Pancreas (tissue), 10 donors: ENCODE measurements at places on chromosomes 6 and 20.

DNA sequence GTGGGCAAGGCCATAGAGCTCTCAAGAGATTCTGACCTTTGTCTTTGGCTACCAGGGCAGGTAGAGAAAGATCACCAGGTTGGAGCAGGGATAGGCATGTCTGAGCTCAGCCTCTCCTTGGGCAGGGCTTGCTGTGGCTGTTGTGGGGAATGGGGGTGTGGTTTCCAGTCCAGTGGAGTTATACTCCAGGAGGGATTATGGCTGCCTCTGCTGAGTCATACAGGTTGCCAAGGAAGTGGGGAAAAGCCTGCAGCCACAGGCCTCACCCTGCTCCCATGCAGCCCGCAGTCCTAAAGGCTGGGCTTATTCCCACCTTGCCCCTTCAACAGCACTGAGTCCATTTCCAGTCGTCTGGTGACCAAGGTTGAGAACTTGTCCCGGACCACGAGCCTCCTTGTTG is 21.9 kb downstream of the MEP1A start:
- no peak for DNase-seq
- no peaks in the 10 kb centered on the region for H3K4me1 ChIP-seq
- H3K4me3 ChIP-seq, result no peak overlapping the region
- H3K36me3 ChIP-seq, result no peaks in the 10 kb centered on the region

DNA sequence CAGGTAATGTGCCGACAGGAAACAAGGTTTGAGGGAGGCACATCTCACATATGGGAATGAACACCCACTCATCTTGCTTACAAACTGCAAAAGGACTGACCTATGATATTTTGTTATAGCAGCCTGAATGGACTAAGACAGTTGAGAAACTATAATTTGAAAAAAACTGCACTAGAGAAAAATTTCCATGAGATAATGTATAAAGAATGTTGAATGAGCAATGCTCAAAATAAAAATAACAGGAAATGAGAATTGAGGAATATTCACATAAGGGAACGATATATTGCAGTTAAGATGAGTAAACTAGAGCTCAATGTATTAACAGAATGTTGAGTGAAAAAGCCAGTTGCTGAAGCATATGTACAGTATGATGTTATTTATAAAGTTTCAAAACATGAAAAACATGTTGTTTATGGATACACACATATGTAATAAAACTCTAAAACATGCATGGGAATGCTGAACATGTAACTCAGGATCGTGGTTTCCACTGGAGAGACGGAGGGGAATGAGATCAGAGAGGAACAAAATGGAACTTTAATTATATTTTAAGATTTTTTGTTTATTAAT is 6.3 kb upstream of the TBC1D22B start:
- H3K27ac ChIP-seq, result no peak overlapping the region
- H3K27me3 ChIP-seq, result no peaks in the 10 kb centered on the region
- H3K36me3 ChIP-seq, result no peaks in the 10 kb centered on the region
- H3K4me1 ChIP-seq, result no peaks in the 10 kb centered on the region
- no peak for DNase-seq
- no peak overlapping the region for H3K4me3 ChIP-seq

- no peaks in the 10 kb centered on the region for H3K36me3 ChIP-seq
Observed at GRCh38 chr6:7047128-7047527, 60.6 kb upstream of the RREB1 start.

DNA sequence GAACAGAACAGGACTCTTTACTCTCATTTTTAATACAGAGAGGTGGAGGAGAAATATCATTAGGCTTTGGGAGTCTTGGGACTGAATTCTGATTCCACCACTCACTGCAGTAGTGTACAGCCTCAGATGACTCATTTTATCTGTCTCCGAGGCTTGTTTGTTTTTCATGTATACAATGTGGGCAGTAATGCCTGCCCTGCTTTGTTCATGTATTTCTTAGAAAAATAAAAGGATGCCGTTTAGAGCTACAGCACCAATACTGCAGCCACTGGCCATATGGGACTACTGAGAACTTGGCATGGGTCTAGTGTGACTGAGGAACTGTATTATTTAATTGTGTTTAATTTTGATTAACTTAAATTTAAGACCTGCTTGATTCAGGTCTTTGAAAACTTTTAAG is 41.2 kb upstream of the JAG1 start:
- no peak overlapping the region for H3K27ac ChIP-seq
- no peaks in the 10 kb centered on the region for H3K36me3 ChIP-seq
- peaks cover 22% of the 10 kb centered on the region for H3K4me1 ChIP-seq
- H3K27me3 ChIP-seq, result no peaks in the 10 kb centered on the region
- no peak for DNase-seq

GRCh38 chr6:165605901-165606739 is 56.9 kb downstream of the PDE10A start:
- no peaks in the 10 kb centered on the region for H3K36me3 ChIP-seq
- no peaks in the 10 kb centered on the region for H3K4me1 ChIP-seq
- peak; percentile 32 for DNase-seq
- H3K4me3 ChIP-seq, result no peak overlapping the region

GRCh38 chr20:63272105-63273058 is at the start of gene ARFGAP1:
Gene ARFGAP1 (plus strand): TSS chr20:63272813. CDS start chr20:63275581, 2,768 bp downstream.
- H3K27me3 ChIP-seq, result no peaks in the 10 kb centered on the region
- peak within 1 kb of the TSS; percentile 58 for H3K27ac ChIP-seq
- H3K36me3 ChIP-seq, result peaks cover 7% of the 10 kb centered on the region

DNA sequence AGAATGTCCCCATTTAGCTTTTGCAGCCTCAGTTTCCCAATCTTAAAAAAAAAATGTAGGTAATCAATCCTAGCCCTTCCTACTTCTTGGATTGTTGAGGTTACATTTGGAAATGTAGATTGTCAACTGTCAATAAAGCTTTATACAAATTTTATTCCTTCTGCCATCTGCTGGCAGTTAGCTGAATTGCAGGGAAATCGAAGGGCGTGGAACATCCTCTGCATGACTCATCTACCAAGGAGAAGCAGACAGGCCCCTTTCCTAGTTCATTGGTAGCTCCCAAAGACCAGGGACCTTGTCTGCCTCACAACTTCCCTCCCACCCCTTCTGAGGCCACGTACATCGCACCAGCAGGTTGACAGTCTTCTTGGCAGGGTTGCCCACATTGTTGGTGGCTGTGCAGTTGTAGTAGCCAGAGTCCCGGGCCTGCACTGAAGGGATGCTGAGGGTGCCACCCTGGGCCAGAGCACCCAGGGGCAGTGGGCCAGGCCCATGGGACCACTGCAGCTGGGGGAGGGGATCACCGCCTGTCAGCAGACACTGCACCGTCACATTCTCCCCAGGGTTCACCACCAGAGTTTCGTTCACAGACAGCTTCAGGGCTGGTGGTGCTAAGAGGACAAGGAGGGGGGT is 43.6 kb downstream of the MDGA1 start:
- H3K27ac ChIP-seq, result no peak overlapping the region
- no peaks in the 10 kb centered on the region for H3K4me1 ChIP-seq
- no peak overlapping the region for H3K4me3 ChIP-seq
- H3K27me3 ChIP-seq, result no peaks in the 10 kb centered on the region

DNA sequence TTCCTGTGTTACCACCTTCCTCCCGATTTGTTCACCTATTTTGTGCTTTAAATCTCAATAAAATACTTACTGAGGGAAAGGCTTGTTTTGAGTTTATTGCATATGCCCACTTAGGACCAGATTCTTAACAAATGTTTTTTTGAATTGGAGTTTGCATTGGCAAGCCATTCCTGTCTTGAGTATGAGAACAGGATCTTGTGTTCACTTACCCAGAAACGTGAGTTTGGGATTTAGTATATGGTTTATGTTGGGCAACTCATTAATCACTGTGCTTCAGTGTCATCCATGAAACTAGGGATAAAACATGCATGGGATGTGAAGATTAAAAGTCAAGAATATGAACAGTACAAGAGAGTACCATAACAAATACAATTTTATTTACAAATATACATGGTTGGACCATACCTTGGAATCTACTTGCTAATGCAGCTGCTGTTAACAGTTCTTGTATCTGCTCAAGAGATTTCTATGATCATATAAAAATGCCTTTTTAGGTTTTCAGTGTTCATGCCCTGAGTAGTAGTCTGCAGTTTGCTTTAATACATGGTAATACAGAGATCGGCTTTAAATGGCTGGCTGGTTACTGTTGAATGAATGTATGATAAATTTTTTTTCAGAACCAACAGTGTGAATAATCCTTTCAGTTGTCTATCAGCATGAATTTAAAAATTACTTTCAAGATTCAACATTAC is 6.0 kb downstream of the SRSF6 start:
- H3K4me3 ChIP-seq, result no peak overlapping the region
- no peak overlapping the region for H3K27ac ChIP-seq
- peaks cover 30% of the 10 kb centered on the region for H3K36me3 ChIP-seq
- no peaks in the 10 kb centered on the region for H3K27me3 ChIP-seq
- no peak for DNase-seq

DNA sequence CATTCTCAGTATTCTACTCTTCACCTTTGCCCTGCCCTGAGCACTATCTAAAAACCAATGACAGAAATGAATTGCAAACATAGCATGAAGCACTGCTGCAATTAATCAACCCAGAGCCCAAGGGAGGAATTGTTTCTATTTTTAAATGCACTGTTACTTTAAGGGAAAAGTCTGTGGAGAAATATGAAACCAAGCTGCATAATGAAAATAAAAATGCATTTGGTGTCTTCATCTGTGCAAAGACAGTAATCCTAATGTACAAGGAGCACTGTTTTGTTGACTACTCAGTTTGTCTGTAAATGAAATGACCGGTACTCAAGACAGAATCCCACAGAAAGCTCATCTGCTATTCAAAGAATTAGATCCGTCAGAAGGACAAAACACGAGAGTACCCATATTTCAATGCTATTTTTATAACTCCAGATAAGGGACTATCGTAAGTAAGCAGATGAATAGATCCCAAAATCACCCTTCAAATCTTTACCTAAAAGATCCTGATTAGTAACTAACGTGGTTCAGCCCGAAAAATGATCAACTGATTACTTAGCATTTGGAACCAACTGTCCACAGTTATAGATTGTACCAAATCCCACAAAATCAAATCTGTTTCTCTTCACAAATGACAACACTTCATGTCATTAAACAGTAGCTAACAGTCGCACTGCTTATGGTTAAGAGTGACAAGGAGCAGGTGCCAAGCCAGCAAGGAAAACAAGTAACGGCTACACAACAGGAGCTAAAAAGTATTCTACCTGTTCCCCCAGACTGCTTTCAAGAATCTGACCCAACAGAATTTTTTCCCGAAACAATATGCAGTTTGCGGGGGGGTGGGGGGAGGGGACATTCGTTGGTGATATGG is 2.4 kb downstream of the KIF13A start:
- H3K36me3 ChIP-seq, result no peaks in the 10 kb centered on the region
- peaks cover 15% of the 10 kb centered on the region for H3K4me1 ChIP-seq
- no peak overlapping the region for H3K27ac ChIP-seq
- no peak overlapping the region for H3K4me3 ChIP-seq
- H3K27me3 ChIP-seq, result no peaks in the 10 kb centered on the region
- no peak for DNase-seq
